Sciatic nerve (tissue), 2 donors: ENCODE measurements at places on chromosomes 2 and 18.

DNA sequence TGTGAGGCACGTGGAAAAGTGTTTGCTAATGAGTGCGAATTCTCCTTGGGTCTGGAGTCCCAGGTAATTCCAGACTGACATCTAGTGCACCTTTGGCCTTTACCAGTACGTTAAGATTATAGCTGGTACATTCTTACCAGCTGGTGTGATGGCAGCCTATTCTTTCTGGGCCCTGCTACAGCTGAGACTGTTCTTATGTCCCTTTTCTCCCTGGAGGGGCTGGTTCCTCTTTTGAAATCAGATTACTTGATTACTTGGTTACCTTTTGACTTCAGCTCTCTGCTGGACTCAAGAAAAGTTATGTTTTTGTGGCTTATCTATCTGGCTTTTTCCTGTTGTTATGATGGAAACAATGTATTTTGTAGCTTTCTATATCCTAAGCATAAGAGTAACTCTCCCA, 14.5 kb downstream of the CABYR start:
- no peak for DNase-seq

DNA sequence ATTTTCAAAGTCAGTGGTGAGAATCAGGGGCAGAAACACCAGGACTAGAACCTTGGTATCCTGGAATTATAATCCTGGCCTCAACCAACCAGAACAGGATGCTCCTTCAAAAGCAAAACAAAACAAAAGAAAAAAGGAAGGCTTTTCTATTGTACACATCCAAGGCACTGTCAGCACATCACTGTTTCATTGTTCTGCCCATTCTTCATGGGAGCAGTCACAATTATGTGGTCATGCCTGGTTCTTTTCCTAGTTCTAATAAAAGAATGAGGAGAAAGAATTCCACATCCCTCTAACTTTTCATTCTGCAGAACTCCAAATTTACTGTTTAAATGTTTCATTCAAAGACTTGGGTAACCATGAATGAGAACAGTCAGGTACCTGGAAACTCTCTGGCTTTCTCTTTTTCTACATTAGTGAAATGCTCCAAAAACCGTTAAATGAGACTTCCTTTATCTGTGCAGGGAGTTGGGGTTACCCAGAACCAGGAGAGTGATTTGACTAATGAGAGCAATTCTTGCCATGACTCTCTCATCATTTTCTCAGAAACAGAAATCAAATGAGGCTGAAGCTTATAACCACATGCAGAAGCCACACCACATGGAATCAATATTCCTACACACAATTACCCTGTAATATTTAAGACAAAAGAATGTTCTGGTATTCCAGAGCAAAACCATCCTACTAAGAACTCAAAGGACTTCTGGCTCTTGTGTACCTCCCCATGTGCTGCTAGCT, 110.9 kb upstream of the CCDC150 start:
- DNase-seq: no peak

DNA sequence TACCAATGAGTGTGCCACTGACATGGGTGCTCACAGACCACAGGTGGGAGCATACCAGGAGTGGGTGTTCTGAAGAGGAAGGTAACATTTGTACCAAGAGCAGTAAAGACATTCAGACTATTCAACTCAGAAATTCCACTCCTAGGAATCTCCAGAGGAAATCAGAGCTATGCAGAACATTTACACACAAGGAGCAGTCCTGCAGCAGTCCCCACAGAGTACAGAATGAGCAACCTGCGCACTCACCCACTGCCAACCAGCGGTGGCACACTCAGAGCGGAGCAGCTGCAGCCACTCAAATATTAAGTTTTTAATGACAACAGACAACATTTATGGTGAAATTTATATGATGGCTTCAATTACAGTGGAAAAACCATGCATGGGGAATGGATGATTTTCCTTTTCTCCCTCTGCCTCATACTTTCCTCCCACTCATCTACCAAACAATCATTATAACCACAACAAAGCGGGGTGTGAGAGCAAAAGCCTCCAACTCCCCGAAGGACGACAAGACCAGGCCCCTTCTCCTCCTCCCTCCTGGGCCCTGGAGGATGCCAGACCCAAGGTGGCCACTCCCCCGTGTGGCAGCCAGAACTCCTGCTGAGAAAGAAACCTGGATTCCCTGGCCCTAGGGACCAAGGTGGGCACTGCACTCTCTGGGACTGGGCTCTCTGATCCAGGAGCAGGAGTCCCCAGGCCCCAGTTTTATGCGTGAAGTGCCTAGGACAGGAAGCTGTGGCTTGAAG, 5.4 kb downstream of the HS6ST1 start:
- no peak for DNase-seq

DNA sequence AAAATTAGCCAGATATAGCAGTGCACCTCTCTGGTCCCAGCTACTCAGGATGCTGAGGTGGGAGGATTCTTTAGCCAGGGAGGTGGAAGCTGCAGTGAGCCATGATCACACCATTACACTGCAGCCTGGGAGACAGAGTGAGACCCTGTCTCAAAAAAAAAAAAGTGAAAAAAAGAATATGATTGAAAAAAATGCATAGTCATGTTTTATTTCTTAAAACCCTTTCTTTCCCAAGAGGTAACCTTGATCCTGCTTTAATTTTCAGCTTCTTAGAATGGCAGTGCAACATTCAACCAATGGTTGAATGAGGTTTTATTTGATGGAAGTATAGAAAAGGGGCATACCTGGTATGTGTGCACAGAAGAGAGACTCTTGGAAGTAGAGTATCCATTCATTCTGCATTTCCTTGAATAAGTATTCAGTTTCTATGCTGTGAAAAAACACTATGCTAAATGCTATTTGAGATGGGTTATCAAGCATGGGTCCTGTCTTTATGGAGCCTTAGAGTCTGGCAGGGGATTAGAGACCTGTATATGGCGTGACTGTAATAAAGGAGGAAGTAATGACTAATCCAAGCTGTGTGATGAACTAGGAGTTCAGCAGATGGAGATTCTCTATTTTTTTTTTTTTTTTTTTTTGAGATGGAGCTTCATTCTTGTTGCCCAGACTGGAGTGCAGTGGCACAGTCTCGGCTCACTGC, 146.3 kb downstream of the WDSUB1 start:
- DNase-seq: no peak

- DNase-seq: no peak
Measured at GRCh38 chr2:51247252-51247805, 215.4 kb upstream of the NRXN1 start.

DNA sequence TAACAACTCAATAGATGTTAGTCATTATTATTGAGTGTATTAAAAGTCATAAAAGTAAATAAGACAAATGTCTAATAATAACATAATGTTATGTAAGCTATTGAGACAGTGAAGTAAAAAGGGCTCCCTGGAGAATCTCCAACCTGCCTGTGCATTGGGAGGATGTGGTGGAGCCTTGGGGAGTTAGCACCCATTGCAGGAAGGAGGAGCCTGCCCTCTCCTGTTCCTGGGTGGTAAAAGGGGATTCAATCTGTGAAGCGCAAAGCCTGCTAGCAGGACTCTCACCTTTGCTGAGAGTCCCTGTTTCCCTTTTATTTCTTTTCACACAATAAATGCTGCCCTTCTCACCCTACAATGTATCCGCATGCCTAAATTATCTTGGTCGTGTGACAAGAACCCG, 206.1 kb downstream of the RAB3GAP1 start:
- no peak for DNase-seq

DNA sequence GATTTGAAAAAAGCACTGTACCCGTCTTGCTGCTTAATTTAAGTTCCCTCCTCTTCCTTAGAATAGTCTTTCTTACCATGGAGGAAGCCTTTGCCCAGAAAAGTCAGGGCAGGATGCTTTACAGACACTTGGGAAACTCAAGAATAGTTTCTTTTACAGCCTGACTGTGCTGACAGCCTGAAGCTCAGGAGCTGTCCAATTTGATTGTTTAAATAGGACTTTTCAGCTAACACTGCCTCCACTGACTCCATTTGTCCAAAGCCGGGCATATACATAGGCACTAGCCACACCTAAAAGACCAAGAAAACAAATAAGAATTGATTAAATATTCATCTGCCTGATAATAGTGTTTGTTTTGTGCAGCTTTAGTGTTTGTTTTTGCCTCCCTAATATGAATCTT, 110.9 kb upstream of the L3MBTL4 start:
- no peak for DNase-seq

- DNase-seq: no peak
Measured at GRCh38 chr2:168480356-168480755, 24.3 kb downstream of the CERS6 start.

DNA sequence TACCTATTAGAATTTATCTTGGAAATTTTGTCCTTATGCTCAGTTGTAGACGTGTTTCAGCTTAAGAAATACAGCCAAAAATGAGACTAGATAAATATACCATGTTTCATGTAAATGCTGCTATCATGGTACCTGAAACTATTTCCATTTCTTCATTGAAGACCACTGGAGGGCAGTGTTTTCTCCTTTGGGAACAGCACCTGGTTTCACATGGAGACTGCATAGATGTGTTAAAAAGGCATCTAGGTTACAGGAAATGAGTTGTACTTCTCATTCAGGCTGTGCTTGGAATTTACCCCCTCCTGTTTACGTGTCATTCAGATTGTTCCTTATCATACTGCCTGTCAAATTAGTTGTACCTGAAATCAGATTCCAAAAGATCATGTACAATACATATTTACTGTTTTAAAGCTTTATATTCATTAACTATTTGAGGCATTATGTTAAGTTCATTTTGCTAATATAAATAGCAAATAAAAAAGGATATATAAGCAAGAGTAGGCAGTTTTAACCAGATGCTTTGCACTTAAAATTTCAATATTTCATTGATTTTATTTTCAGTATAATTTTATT, 57.3 kb upstream of the PSMD14 start:
- DNase-seq: no peak

GRCh38 chr18:12639990-12640880, 17.7 kb downstream of the SPIRE1 start:
- DNase-seq: no peak

- DNase-seq: no peak
Measured at GRCh38 chr2:3827673-3828575, 124.5 kb downstream of the DCDC2C start.

GRCh38 chr2:101047774-101048173, 45.7 kb downstream of the RPL31 start:
- no peak for DNase-seq

DNA sequence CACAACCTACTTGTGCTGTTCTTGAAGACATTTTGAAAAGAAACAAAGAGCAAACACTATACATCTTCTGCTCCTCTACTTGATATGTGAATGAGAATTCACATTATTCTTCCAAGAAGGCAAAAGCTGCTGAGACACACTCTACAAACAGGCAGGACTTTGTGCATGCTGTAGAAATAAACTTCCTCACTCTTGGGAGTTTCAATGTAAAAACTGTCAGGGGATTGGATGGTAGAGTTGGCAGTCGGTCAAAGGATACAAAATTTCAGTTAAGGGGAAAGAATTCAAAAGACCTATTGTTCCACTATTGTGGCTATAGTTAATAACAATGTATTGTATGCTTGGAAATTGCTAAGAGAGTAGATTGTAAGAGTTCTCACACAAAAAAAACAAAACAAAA, 196.3 kb downstream of the MC4R start:
- DNase-seq: no peak

- no peak for DNase-seq
Measured at GRCh38 chr2:27312152-27312551, 3.9 kb upstream of the UCN start.

DNA sequence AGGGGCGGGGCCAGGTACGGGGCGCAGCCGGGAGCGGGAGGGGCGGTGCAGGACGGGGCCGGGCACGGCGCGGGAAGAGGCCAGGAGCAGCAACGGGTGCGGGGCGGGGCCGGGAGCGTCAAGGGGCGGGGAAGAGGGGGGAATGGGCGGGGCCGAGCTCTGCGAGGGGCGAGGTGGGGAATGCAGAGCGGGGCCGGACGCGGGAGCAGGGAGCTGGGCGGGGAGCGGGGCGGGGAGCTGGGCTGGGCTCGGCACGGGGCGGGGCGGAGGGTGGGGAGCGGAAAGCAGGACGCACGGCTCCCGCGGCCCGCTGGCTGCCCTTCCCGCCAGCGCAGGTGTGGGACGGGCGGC, at the start of gene IMPA2:
Gene IMPA2, plus strand, starts transcription at position 316 of the 351 bp plus-strand sequence. CDS start 163 bp downstream, outside the sequence.
- peak; percentile 97 for DNase-seq

GRCh38 chr18:11178951-11179549, 29.7 kb upstream of the PIEZO2 start:
- peak; percentile 75 for DNase-seq
